NCI-H2171 (cell line): ENCODE measurements at places on chromosomes 11 and 22.

DNA sequence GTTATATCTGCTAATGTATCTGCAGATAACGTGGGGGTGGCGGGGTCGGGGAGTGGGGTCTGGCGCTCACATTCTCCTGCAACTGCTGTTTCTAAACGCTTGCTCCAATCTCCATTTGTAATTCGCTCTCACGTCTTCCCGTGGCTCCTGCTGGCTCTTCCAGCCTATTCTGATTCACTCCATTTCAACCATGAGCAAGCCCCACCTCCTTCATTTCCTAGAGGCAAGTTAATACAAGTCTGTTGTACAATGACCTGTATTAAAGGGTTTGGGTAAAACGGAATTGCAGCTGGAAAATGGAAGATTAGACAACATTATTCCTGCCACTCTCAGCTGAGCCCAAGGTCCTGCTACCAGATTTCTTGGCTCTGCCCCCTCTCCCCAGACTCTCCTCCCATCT lies 132.3 kb downstream of the CSNK2A3 start:
- no peak for DNase-seq

DNA sequence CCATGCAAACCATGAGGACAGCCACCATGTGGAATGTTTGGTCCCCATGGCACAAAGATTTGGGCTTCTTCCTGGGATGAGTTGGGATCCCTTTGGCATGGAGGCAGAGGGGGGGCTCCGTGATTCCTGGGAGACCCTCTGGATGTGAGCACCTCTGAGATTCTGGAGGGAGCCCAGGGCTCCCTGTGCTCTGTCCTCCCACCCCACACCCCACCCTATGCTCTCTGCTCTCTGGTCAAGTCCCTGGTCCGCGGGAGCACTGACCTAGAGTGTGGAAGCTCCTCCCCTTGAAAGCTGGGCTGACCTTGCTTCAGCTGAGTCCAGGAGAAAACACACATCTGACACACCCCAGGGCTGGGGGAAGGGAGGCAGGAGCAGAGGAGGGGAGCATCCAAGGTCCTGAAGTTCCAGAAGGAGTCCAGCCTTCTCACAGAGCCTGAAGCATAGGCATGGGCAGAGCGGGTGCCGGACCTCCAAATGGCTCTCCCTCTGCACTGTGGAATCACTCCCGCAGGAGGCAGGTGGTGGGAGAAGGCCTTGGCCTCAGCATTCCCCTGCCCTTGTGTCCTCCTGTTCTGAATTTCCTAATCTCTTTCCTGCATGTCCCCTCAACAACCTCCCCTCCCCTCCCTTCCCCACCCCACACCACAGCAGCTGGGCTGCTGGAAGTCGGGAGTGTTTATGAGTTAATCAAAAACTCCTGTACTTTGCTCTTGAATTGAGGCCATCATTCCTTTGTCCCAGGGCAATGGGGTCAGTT lies 25.7 kb upstream of the OAF start:
- no peak for DNase-seq

GRCh38 chr11:16049611-16050010 lies 306.7 kb downstream of the SOX6 start:
- no peak for DNase-seq

- no peak for DNase-seq
These were observed 15.9 kb upstream of the BARX2 start for GRCh38 chr11:129359748-129360147.

DNA sequence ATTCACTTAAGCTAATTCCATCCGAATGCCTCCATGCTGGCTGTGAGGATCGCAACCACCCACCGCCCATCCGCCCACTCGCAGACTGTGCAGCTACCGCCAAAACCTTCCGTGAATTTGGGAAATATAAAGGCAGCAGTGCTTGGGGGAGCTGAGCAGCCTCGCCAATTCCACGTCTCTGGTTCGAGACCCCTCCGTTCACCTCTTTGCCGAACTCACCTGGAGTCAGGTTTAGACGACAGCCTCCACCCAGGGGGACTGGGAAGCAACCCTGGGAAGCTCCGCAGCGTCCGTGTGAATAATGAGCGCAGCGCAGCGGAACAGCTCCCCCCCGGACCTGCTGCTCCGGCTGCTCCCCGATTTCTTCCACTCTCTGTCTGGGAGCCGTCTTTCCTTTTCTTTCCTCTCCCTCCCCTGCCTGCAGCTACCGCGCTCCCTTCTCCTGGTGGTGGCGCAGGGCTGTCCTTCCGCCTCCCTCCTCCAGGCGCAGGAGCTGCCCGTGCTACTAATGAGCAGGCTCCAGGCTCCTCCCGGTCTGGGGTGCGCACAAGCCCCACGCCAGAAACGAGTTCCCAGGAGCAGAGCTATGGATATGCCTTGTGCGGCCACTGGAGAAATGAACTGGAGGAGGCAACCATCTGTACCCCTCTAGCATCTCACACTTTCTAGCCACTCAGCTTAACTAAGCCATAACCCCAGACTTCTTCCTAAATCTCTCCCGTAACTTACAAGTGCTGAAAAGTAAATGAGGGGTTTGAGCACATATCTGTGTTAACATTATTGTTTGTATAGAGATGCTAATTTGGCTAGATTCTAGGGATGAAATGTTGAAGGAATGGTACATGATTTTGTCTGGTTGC lies 107.3 kb downstream of the XKR3 start:
- DNase-seq: no peak

DNA sequence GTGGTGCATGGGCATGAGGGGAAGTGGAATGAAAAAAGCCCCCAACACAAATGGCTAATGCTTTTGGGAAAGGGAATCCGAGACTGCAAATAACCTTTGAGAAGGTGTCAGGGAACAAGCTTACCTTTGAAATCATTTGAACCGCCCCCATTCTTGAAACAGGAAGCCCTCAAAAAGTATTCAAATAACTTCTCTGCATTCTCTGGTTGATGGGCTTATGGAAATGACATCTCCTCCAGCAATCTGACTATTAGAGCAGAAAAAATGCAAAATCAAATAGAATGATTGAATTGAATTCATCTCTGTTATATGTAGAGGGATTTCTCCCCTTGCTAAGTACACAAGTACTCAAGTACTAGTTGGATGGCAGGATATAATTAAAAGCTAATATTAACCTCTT lies 409.9 kb downstream of the TMEM135 start:
- no peak for DNase-seq

GRCh38 chr11:13047884-13048283 lies 38.8 kb downstream of the RASSF10 start:
- no peak for DNase-seq

GRCh38 chr11:13983081-13983751 lies 20.7 kb downstream of the SPON1 start:
- no peak for DNase-seq

GRCh38 chr11:19577976-19578619 lies 134.5 kb upstream of the NAV2 start:
- no peak for DNase-seq

GRCh38 chr11:1748636-1749394 lies 1.6 kb downstream of the IFITM10 start:
- DNase-seq: no peak

DNA sequence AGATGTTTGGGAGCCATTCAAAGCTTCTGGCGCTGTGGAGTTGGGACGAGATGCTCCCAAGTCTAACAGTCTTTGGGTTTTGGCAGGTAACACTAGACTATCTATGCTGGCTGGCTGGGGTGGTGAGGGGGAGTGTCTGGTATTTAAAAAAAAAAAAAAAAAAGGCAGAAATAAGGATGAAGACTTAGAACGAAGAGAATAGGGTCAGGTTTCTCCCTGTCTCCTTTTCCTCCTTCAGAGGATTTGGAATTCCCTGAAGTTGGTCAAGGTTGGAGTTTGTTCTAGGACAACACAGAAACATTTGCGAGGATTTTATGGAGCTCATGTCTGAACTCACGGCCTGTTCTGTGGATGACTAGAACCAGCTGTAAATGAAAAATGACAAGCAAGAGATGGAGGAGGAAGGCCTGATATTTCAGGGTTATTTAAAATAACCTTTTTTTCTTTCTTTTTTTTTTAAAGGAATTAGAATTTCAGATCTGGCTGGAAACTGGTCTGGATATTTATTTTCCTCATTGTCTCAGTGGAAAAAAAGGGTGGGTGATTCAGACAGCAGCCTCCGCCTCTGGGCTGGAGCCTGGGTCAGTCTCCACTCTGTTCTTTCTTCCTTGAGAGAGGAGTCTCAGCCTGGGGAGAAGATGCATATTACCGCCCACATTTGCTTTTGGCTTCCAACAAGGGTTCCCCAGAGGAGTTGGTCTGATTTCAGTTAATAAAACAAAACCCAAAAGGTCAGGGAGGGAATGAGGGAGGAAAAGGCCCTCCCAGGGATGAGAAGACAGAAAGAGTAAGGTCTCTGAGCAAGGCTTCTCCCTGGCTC lies 80.1 kb downstream of the USP35 start:
- DNase-seq: no peak

- no peak for DNase-seq
These were observed 903.7 kb downstream of the FAM181B start for GRCh38 chr11:81829976-81830375.

DNA sequence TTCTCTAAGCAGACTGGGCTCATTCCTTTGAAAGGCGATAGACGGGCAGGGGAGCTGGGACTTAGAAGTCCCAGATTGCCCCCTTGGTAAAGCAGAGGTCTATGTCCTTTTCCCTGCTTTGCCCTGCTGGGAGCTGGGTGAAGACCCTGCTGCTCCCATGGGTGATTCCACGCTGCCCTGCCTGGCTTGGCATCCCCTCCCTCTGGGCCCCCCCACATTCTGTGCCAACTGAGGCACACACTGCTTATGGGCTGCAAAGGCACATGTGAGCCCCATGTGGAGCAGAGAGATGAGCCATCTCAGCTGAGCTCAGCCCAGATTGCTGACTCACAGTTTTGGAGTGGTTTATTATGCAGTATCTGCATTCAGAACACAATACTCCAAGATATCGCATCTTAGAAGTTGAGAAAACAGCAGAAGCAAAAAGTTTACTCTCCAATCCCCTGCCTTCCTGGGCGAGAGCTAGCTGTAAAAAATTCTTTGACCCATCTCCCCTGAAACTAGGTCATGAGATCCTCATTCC lies 127.2 kb downstream of the ST3GAL4 start:
- DNase-seq: no peak

GRCh38 chr11:124493016-124493655 lies 47.6 kb upstream of the OR8B8 start:
- no peak for DNase-seq

DNA sequence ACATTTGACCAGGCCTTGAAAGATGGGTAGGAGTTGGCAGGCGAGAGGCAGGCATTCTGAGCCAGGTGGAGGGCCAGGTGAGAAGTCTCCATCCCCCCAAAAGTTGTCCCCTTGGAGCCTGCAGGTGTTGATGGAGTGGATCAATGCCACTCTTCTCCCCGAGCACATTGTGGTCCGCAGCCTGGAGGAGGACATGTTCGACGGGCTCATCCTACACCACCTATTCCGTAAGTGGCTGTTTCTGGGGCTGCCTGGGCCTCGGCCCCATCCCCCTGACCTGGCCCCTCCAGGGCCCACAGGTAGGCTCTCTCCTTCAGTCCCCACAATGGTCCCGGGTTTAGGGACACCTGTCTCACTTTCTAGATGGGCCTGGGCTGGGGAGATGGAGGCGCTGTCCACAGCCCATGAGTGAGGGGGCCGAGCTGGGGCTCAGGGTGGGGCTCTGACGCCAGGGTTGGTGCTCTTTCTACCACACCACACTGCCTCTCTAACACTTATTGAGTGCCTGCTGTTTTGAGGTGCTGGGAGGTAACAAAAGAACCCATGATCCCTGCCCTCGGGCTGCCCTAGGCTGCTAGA lies 7.0 kb downstream of the PARVG start:
- DNase-seq: no peak

DNA sequence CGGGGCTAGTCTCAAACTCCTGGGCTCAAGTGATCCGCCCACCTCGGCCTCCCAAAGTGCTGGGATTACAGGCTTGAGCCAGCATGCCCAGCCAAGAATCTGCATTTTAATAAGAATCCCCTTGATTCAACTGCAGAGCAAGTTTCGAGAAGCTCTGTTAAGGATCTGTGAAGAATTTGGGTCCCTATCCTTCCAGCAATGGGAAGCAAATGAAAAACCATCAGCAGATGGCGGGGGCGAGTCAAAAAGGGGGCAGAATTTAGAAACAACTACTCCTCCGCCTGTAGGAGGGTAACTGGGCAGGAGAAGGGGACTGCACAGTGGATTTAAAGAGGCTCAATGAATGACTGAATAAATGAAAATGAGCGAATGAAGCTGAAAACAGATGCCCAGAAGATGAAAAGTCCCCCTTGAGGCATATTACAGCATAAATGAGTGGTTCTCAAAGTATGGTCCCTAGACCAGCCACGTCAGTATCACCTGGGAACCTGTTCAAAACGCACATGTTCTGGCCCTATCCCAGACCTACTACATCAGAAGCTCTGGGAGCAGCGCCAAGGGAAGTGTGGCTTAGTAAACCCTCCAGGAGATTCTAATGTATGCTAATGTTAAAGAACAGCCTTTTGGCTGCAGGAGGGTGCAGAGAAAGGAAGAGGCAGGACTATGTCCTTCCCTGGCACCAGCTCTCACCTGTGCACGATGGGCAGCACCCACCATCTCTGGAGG lies 15.0 kb downstream of the VWCE start:
- peak; percentile 14 for DNase-seq

DNA sequence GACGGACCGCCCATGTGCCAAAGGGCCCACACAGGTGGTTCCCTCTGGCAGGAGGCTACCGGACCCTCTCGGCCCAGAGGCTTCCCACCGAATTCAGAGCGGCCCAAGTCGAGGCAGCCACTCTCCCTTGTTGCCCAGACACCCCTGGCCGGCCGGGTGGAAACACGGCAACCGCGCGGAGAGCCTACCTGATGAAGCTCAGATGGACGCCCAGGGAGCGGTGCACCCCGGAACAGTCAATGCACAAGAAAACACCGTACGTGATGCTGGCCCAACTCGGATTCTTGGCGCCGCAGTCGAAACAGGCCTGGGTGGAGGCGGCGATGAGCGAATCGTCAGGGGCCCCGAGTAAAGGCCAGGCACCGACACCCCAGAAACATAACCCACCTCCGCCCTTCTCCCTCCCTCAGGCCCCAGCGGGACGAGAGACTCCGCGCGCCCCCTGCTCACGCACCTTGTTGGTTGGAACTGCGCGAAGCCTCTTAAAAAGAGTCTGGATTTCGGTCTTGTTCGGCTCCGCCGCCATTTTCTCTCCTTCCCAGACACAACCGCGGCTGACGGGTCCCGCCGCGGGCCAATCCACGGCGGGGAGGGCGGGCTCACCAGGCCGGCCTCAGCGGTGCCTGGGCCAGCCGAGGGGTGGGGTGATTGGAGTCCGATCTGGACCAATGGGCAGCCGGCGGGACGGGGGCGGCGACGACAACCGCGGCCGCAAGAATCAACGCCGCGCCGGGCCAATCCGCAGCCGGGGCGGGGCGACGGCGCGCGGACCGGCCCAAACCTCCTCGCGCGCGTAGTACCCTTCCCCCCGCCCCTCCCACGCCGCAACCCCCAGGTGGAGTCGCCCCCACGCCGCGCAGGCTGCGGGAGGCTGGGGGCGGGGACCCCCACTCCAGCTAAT lies at the start of gene ARFGAP2:
Gene ARFGAP2, minus strand, starts transcription at position 552 of the 901 bp plus-strand sequence. Its CDS starts 26 bp downstream, at position 526.
- peak; percentile 94 for DNase-seq
